Natural killer cell treated with Interleukin-12 subunit alpha and Interleukin-12 subunit beta and Interleukin-15 and Interleukin-18, amount 100 ng/mL, for 72 hours (primary cell): ENCODE measurements at places on chromosomes 5 and 9. TPM values are rescaled to one million over a fixed set of nuclear protein-coding genes. Genes with fewer than 3 reads are reported as not detected.

GRCh38 chr5:108315829-108316228, 66.1 kb downstream of the FBXL17 start:
- no peak overlapping the region for H3K4me3 ChIP-seq
- H3K27ac ChIP-seq: no peak overlapping the region
- no peak for DNase-seq
- peaks cover under 1% of the 10 kb centered on the region for H3K4me1 ChIP-seq

DNA sequence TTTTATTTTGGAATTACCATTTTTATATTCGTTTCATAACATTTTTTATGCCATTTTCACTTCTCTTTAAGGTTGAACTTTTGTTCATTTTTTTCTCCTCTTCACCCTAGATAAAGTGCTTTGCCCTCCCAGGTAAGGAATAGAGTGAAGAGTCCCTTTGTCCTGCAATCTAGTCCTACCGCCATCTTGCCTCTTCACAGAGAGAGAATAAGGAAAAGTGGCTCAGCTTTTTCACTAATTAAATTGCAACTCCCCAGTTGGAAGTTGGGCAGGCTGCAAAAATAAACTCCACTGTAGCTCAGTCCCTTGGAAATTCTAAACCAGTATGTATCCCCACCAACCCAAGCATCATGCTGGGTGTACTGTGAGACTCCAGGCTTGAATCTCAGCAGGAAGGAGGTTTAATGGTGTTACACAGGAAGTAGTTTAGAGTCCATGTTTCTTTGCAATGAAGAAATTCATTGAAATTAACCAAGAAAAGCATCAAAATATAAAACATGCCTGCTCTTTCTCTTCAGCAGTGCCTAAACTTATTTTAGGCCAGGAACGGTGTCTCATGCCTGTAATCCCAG, 60.3 kb upstream of the PCSK1 start:
- H3K4me1 ChIP-seq: no peaks in the 10 kb centered on the region
- H3K4me3 ChIP-seq: no peak overlapping the region
- peaks cover 5% of the 10 kb centered on the region for H3K27me3 ChIP-seq
- H3K36me3 ChIP-seq: no peaks in the 10 kb centered on the region

DNA sequence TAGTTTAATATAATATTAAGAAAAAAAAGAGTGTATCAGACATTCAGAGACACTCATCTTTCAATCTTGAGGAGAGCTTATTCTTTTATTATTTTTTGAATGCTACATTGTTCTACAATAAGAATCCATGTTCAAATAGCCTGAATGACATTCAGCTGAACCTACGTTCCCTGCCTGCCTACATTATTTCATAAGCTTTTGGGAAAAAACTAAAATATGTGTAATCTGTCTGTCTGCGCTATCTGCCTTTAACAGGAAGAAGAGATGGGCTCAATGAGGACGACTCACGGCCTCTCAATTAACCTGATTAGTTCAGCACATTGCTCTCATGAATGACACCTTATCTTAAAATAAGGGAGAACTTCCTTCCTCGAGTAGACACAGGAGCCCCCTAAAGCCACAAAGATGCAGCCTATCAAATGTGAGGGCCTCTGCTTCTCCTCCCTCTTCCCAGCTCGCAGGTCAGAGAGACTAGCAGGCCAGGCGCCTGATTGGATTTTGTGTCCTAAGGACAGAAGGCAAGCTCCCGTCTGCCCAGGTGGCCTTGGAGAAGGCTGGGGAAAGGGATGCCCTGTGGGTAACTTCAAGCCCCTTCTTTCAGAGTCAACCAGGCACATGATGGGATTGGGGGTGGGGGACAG, 37.8 kb downstream of the EBF1 start:
- H3K4me1 ChIP-seq: no peaks in the 10 kb centered on the region
- H3K27me3 ChIP-seq: peaks cover 24% of the 10 kb centered on the region
- no peak for DNase-seq
- no peak overlapping the region for H3K27ac ChIP-seq
- no peak overlapping the region for H3K4me3 ChIP-seq

Gene EEIG1
- 8.2 TPM for total RNA-seq

GRCh38 chr5:73539730-73540129, 25.7 kb downstream of the ANKRA2 start:
- H3K4me1 ChIP-seq: no peaks in the 10 kb centered on the region
- H3K4me3 ChIP-seq: no peak overlapping the region
- no peak for DNase-seq
- no peak overlapping the region for H3K27ac ChIP-seq

Gene DDX46
- 71.4 TPM for total RNA-seq

DNA sequence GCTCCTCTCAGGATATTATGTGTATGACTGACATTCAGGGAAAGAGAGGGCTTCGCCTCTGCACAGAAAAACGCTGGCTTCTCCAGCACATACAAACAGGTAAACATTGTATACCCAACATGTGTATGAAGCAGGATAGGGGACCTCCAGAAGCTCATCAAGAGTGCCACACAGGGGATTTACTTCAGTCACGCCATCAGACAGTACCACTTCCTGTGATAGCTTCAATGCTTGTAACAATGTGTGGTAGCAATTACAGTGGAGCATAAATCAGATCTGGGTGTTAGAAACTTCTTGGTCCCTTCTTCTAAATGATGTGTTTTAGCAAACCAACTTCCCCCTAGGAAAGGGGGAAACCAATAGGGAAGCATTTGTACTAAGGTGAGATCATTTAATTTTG, 160.8 kb downstream of the TSSK1B start:
- H3K4me1 ChIP-seq: peaks cover 4% of the 10 kb centered on the region
- peaks cover 4% of the 10 kb centered on the region for H3K27me3 ChIP-seq
- DNase-seq: no peak
- H3K36me3 ChIP-seq: no peaks in the 10 kb centered on the region
